OCI-LY7 (cell line): ENCODE measurements at places on chromosomes 11 and 22.

DNA sequence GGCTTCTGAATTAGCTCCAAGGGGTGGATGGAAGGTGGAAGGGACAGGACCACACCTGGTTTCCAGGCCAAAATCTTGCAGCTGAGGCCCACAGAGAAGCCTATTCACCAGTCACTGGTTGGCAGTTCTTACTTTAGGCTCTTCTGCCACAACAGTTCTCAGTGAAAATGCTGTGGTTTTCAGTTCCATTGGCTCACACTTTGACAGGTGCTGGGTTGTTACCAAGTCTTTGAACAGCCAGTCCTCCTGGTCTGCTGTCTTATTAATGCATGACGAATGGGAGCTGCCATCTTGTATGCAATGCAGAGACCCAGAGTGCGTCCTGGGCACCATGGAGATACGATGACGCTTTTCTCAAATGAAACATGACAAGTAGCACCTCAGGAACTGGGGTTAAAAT lies 232.0 kb upstream of the ZBED5 start:
- DNase-seq, result no peak

DNA sequence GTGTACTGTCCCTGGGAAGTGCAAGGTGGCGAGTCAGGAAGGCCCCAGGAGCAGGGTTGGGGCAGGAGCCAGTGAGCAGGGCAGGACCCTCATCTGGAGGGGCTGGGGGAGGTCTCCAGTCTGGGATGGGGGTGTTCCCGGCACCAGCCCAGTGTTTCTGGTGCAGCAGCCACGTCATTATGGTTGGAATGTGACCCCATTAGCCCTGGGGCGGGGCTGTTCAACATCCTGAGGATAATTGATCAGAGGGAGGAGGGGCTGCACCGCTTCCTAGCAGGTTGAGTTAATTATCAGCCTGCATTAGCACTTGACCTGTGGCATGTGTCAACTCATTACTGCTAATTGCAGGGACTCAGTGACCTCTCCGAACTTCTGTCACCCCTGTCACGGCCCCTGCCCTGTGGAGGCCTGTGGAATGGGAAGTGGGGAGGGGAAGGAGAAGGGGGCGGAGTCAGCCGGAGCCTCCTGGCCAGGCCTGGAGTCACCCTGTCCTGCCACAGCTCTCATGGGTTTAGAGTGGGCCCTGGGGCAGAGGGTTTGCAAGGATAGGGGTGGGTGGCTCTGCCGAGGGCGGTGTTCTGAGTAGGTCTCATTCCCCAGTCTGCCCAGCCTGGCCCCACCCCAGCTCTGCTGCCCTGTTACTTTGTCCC lies 52.8 kb upstream of the CCDC188 start:
- no peak for DNase-seq

- DNase-seq, result no peak
Observed at GRCh38 chr11:46130286-46130940, 9.2 kb upstream of the PHF21A start.

DNA sequence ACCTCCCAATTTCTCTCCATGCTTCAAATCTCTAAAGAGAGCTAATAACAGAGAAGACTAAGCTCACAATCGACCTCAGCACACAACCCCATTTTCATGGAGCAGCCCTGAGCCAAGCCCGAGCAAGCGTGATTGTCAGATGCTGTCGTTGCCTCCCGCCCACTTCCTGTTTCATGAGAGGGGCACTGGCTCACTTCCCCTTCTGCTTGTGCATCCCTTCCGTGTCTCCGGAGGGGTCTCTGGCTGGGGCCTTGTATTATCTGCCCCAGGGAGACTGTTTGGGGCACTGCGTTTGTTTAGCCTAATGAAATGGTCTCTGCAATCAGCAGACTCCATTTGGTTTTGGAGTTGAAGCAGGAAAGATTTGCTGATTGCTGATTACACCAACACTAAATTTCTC lies 181.3 kb upstream of the SEZ6L start:
- peak; percentile 50 for DNase-seq

- DNase-seq, result no peak
Observed at GRCh38 chr11:9285850-9286587, 20.9 kb upstream of the DENND5A start.

- DNase-seq, result peak; percentile 46
Observed at GRCh38 chr11:72482211-72482812, 48.0 kb upstream of the CLPB start.

- no peak for DNase-seq
Observed at GRCh38 chr11:117878314-117878938, 2.0 kb upstream of the FXYD6 start.

DNA sequence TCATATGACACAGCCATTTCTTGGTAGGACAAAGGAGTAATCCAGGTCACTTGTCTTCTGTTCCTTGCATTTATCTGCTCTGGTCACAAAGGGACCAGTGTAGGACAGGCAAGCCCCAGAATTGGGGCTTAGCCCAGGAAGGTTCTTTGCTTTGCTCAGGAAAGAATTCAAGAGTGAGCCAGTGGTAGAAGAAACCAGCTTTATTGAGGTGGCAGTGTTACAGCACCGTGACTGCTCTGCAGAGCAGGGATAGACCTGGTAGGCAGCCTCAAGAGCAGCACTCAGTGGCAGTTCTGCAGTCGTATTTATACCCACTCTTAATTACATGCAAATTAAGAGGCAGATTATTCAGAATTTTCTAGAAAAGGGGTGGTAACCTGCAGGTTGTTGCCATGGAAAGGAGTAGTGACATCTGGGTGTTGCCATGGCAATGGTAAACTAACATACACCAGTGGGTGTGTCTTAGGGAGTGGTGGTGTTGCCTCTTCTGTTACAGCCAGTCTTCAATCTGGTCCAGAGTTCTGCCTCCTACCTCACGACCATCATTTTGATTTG lies 84.9 kb upstream of the RAB1B start:
- DNase-seq, result peak; percentile 8

DNA sequence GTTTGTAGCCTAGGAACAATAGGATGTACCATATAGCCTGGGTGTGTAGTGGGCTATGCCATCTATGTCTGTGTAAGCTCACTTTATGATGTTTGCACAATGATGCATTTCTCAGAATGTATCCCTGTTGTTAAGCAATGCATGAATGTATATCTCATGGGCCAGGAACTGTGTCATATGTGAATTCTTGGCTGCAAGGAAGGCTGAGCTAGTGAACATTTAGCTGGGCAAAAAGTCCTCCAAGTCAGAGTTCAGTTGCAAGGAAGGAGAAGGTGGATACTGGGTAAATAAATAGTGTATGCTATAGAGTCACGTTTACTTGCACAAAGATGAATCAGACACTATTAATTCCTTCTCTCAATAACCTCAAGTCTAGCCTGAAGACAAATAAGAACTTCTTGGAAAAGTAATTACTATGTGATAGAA lies 136.1 kb downstream of the EHF start:
- DNase-seq, result no peak

DNA sequence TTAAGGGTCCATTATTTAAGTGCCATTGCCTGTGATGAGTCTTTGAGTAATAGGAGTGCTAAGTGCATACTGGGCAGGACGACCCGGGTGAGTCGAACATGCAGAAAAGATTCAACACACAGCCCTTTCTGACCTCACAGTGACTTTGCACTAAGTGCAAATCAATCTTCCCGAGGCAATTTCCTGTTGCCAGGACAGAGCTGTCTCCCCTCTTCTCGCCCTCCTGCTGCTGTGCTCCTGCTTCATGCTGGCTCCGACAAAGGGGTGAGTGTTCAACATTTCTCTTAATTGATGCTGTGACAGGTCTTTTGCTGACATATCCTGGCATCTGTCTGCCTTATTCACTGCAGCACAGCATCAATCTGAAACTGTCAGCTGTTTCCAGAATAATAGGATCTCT lies 42.0 kb downstream of the MCHR1 start:
- DNase-seq, result no peak

DNA sequence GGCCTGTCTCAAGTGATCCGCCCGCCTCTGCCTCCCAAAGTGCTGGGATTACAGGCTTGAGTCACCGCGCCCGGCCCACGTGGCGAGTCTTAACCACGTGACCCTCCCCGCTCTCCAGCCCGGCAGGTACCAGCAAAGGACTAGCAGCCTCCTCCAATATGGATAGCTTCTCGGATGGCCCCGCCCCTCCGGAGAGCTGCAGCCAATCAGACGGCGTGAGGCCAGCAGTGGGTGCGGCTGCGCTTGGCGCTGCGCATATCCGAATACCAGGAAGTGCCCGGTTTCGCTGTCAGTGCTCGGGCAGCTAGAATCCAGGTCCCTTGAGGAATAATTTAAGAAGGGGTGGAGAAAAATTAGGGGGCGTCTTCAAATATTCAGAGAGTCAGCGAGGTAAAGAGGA lies 14.7 kb upstream of the PISD start:
- peak; percentile 87 for DNase-seq

GRCh38 chr11:47864901-47865300 lies 16.8 kb upstream of the NUP160 start:
- no peak for DNase-seq

DNA sequence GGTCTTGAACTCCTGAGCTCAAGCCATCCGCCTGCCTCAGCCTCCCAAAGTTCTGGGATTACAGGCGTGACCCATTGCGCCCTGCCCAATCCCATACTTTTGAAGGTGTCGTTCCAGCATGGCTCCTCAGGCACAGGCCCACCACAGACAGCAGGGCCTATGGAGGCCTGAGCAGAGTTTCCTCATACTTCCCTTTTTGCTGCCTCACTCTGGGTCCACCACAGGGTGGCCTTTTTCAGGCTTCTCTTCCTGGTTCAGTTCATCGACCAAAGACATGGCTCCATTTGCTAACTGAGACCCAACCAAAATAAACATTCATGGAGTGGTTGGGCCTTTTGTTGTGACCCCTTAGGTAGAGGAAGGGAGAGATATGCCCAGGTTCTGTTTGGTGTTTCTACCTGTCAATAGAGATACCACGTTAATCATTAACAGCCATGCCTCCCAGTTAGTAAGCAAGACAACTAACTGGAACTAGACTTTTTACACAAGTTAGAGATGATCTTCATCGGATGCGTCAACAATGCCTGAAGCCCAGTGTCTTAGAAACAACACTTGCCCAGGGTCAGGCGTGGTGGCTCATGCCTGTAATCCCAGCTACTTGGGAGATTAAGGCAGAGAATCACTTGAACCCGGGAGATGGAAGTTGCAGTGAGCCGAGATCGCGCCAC lies 35.1 kb downstream of the TRIOBP start:
- peak; percentile 31 for DNase-seq

- DNase-seq, result no peak
Observed at GRCh38 chr22:41699264-41700107, at the start of gene MEI1. Gene MEI1, plus strand, starts transcription at chr22:41699503. Its CDS starts 36 bp downstream, at chr22:41699539.

- no peak for DNase-seq
Observed at GRCh38 chr11:46391578-46392420, at the start of gene CHRM4. Gene CHRM4, minus strand, starts transcription at chr11:46391776. Its CDS starts 5,219 bp downstream, at chr11:46386557.

- no peak for DNase-seq
Observed at GRCh38 chr11:131536159-131536558, 165.7 kb downstream of the NTM start.

DNA sequence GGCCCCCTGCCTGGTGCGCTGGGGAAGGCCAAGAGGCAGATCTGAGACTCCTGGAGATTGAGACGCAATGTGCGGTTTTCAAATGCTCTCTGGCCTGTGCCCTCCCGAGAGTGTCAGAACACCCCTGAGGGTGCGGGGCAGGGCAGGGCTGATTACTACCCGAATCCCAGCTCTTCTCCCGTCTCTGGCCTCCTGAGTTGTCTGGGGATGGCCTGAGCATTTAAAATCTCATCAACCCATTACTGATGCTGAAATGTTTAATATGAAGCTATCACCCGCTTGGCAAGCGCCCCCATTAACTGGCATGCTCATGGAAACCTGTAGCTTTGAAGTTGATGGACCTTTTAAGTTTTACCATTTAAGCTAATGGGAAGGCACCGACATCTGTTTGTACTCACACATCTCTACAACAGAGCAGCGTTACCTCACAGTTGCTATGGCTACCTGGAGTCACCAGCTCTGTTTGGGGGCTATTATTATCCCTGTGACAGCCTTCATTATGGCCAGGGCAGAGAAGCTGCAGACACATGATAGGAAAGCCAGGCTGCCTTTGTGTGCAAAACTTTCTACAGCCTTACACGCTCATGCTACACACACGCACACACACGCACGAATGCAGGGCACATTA lies 3.6 kb upstream of the MB start:
- no peak for DNase-seq

GRCh38 chr22:49793296-49793695 lies 34.4 kb downstream of the BRD1 start:
- DNase-seq, result no peak

DNA sequence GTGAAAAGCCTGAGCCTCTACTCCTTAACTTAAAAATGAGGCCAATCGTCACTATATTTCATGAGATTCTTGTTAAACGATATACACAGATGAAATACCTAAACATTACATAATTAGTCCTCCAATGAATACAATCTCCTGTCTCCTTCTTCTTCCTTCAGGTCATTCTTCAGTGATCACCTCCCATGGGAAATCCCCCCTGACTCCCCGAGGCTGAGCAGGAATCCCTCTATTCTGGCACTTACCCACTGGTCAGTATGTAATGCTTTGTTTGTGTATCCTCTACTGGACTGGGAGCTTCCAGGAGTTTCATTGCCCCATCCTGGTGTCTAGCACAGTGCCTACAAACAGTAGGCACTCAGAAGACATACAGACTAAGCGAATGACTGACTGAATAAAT lies 52.3 kb downstream of the RAB38 start:
- DNase-seq, result no peak

- DNase-seq, result peak; percentile 8
Observed at GRCh38 chr11:114258696-114259095, 37.5 kb upstream of the NNMT start.

- DNase-seq, result no peak
Observed at GRCh38 chr22:46085828-46086576, 64.3 kb upstream of the PPARA start.

GRCh38 chr22:39932918-39933649 lies 27.1 kb upstream of the TMA7B start:
- peak; percentile 68 for DNase-seq

GRCh38 chr11:95387325-95387724 lies 156.3 kb upstream of the SESN3 start:
- no peak for DNase-seq

- no peak for DNase-seq
Observed at GRCh38 chr22:25940479-25940878, 198.5 kb downstream of the MYO18B start.

- no peak for DNase-seq
Observed at GRCh38 chr22:46387748-46388147, 52.2 kb downstream of the TRMU start.

DNA sequence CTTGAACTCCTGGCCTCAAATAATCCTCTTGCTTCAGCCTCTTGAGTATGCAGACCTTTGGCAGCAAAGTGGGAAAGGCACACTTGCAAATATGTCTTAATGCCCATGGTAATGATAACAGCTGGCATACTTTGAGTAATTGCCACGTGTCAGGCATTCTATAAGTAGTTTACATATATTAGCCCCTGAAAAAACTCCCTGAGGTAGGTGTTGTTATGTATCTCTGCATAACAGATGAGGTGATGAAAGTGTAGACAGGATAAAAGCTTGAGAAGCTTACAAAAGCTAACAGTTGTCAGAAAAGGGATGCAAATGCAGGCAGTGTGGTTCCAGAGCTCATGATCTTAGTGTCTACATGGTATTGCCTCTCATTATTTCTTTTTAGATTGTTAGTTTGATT lies 291.1 kb upstream of the C11orf87 start:
- no peak for DNase-seq

- DNase-seq, result no peak
Observed at GRCh38 chr11:34309965-34310364, 47.8 kb downstream of the ABTB2 start.
